Fibroblast of skin of right quadriceps (primary cell): ENCODE measurements at places on chromosomes 12 and 14.

GRCh38 chr12:25376407-25376806 lies 125.7 kb upstream of the KRAS start:
- no peak for DNase-seq

- peak; percentile 20 for DNase-seq
These were observed 93.9 kb downstream of the PLBD1 start for GRCh38 chr12:14473707-14474287.

- DNase-seq, result no peak
These were observed 1.3 kb downstream of the CLSTN3 start for GRCh38 chr12:7131502-7131866.

- peak; percentile 70 for DNase-seq
These were observed 224.3 kb downstream of the PELI2 start for GRCh38 chr14:56342494-56342942.

DNA sequence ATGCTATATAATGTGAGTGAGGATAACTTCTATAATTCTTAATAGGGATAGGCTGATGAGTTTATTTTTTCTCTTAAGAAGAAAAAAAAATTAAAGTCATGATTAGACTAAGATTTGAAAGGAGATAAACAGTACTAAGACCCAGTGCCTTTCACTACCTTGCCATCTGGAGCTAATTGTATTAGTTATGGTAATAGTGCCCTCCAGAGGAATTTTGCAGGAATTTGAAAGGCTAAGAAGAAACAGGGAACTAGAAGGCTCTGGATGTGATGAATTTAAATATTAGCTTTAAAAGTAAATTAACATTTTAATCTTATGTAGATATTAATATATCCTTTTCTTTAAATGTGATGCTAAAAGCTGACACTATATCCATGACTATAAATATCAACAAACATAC lies 36.6 kb upstream of the PIK3C2G start:
- peak; percentile 50 for DNase-seq

DNA sequence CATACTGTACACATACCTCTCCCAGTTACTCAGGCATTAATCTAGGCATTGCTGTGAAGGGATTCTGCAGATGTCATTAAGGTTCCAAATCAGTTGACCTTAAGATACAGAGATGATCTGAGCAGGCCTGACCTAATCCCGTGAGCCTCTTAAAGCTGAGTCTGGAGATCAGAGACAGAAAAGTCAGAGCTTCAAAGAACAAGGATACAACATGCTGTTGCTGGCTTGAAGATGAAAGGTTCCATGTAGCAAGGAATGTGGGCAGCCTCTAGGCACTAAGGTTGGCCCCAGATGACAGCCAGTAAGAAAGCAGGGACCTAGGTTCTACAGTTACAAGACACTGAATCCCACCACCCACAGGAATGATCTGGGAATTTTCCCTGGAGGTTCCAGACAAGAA lies 81.1 kb downstream of the MAP1LC3B2 start:
- DNase-seq, result no peak

- no peak for DNase-seq
These were observed 21.2 kb downstream of the ITGA7 start for GRCh38 chr12:55686366-55687010.

DNA sequence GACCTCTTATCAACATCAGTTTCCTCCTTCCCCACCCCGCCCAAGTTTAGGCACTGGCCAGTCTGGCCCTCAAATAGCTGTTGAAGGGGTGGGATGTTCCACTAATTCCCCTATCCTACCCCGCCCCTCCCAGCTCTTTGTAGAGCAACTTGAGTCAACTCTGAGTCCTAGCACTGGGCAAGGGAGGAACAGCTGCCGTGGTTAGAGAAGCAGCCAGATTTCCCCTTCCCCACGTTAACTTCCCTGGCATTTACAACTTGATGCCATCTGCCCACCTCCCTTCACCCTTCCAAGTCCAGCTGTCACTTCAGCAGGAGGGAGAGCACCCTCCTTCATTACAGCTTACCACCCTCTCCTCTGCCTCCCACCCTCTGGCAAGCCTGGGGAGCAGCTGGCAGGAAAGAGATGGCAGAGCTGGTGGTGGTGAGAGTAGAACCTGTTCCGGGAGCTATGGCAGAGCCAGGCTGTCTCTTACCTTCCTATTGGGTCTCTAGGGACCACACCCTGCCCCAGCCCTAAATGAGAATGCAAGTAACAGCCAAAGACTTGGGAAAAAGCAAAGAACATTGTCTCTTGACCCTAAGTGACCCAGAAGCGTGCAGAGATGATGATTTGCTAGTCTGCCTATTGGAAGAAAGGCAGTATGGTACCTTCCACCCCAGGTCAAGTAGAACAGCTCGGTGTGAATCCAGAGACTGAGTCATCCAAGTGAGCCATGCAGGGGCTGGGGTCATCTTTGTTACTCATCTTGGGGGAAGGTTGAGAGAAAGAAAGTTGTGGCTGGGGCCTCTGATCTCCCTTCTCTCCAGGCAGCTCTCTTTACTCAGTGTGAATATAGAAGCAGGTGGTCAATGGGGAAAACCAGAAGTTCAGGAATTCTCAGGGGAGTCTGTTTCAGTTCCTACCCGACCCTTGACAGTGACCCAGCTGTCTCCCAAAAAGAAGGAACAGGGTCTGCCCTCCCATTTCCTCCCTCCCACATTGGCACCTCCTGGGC lies 1.5 kb downstream of the BLOC1S1 start:
- DNase-seq, result peak; percentile 72

DNA sequence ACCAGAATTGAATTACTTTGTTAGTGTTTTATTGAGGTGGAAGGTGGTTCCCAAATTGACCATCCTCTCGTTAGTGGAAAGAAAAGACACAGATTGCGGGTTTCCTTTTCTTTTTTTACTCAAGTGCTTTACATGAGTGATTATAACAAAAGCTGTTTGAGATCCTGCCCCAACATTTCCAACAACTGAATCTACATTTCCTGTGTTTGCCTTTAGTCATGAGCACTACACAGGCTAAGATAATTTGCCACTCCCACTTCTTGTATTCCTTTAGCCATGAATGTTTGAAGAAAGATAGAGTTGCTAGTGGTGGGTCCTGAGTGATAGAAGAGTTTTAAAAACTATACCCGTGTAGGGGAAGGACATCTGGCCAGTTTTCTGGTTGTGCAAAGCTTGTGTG lies 16.0 kb downstream of the RERGL start:
- DNase-seq, result no peak

GRCh38 chr14:98955036-98955740 lies 316.8 kb downstream of the BCL11B start:
- no peak for DNase-seq

GRCh38 chr12:28164644-28165275 lies 25.5 kb upstream of the CCDC91 start:
- DNase-seq, result no peak

DNA sequence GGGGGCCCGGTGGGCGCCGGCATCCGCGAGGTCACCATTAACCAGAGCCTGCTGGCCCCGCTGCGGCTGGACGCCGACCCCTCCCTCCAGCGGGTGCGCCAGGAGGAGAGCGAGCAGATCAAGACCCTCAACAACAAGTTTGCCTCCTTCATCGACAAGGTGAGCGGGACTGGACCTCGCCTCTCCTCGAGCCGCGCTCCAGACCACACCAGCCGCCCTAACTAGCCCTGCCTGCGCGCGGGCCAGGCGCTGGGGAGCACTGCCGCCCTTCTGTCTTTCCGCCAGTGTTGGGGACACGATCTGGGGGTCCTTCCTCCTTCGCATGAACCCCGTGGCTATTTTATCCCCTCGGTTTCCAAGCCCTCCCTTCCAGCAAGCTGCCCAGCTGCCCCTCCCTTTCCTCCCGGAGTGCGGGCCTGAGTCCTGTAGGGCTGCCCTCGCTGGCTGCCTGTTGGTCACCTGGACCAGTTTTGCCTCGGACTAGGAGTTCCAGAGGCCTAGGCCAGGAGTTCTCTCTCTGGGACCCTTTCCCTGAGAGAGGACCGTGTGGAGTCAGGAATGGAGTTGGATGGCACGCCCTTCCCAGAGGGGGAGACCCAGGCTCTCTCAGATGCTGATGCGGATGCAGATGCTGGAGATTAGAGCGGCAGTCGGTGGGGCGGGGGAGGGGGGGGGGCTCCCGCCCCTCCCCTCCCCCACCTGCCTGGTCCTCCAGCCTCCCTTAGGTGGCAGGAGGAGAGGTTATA lies 592 bp downstream of the KRT7 start:
- DNase-seq, result no peak

- DNase-seq, result peak; percentile 94
These were observed 51.5 kb downstream of the ST8SIA1 start for GRCh38 chr12:22283006-22283506.

DNA sequence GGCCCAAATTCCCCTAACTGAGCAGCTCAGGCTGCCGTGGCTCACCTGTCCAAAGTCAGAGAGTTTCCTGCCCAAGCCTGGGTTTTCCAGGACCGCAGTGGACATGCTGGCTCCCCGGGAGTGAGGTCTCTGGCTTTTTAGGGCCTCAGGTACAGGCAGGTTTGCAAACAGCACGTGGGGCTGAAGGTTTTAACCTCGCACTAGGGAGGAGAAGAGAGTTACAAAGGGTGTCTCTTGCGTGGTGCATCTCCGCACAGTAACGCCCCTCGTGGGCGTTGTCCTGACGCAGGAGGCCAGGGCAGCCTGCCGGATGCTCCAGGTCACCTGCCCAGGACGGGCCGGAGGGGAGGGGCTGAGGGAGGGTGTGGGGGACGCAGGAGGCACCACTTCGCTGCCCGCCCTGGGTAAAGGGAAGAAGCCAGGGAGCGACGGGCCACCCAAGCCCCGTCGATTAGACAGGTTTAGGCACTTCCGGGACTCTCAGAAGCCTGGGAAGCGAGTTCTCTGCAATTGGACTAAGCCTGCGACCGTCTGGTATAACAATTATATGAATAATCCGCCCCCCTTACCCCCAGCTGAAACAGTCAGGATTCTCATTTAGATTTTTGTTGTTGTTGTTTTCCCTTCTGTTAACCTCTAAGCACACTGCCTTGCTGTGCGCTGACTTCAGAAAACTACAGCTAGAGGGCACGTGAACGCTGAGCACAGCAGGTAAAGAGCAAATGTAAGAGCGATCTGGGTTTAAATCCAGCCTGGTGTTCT lies at the start of gene PAH:
PAH (minus strand) TSS at position 219 of the 762 bp plus-strand sequence; CDS start at position 105, 114 bp downstream.
- DNase-seq, result no peak

DNA sequence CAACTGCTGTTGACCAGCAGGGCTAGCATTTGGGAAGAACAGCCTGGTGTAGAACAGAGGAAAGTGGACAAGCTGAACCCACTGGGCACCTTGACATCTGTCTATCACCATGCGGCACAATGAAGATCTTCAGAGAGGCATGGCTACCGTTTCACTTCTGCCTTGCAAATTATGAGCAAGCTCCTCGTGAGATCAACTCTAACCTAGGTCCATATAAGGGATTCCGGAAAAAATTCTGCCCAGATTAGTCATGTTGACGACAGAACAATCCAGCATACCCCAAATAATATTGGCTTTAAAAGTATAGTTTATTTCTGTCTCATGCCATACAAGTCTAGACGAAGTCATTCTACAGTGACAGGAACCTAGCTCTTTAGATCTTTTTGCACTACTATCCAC lies 91.6 kb upstream of the ATF7IP start:
- no peak for DNase-seq

- DNase-seq, result no peak
These were observed 4.1 kb downstream of the PLXNC1 start for GRCh38 chr12:94152292-94153078.

DNA sequence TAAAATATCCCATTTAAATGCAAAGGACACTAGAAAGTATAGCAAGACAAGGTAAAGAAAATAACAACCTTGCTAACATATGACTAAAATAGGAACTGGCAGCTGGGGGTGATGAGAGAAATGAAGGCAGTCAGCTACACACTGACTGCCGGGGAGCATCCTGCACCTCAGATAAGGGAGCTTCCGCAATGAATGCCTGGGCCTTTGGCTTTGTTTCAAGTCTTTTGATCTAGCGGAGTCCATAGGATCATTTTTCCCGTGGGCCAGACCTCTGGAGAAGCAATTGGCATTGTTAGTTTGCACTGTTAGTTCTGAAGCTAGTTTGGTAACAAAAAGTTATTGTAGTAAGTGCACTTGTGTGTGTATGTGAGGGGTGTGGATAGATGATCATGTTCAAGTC lies 639.9 kb downstream of the DIO2 start:
- no peak for DNase-seq

DNA sequence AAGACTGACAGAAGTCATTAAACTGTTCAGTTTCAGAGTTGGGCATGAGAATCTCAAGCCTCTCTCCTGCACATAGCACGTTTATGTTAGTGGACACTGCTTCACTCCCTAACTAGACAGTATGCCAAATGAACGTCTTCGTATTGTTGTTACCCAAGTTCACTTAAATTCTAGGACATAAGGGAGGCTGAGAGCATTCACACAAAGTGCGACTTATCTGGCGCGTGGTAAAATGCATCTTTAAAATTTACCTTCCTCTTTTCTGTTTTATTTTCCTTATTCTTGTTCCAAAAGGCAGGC lies 166.3 kb downstream of the AKAP6 start:
- no peak for DNase-seq

GRCh38 chr14:33602396-33602795 lies 348.5 kb downstream of the EGLN3 start:
- DNase-seq, result no peak

GRCh38 chr12:93944201-93944600 lies 204.2 kb upstream of the PLXNC1 start:
- no peak for DNase-seq

DNA sequence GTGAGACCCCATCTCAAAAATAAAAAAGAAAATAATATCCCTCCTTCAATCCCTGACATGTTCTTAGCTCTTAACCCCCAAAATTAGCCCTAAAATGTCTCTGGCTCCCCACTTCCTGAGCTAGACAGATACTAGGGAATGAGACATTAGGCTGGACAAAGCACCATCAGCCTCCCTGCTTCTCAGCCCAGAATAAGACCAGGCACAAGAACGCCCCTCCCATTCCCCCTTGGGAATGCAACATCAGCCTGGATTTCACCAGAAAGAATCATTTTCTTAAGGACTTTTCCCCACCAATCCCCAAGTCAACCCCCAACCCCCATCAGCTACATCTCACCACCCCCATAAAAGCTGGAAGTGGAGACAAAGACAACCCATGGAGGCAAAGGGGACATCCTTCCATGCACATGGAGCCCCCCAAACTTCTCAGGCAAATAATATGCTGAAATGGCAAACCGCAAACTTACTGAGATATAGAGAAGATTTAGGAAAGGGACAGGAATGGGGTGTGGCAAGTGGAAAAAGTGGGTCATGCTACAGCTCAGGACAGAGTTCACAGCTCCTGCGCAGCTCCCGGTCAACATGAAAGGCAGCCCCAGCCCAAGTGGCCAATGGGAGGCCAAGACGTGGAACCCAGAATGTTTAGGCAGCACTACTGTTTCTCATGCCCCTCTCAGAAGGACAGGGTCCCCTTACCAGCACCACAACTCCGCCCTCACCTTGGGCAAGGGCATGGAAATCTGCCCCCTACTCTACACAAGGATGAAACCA lies 2.7 kb downstream of the CHD4 start:
- DNase-seq, result peak; percentile 66

- no peak for DNase-seq
These were observed 169.8 kb downstream of the CAPZA3 start for GRCh38 chr12:18907728-18908127.
